Karpas-422 (cell line): ENCODE measurements at places on chromosomes 3 and 15. TPM values are rescaled to one million over a fixed set of nuclear protein-coding genes. Genes with fewer than 3 reads are reported as not detected.

RARB gene
- not detected in 2 replicates for total RNA-seq

CPB1 gene
- total RNA-seq, result not detected in 2 replicates

LRTM1 gene
- not detected in 2 replicates for total RNA-seq

DNA sequence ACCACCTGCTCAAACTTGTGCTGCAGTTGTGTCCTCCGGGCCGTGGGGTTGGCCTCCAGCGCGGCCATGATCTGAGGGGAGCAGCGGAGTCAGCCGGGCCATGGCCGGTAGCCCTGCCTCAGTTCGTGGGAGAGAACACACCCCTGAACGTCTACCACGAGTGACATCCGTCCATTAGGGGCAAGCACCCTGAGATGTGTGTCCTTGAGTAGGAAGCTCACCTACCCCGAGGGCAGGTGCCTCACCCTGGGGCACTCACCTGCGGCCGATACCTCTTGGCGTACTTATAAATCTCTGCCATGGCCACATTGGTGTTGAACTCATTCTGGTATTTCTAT is 13.4 kb downstream of the H1-8 start:
- DNase-seq, result no peak

GRCh38 chr3:64509206-64509605 is 178.6 kb downstream of the ADAMTS9 start:
- no peak for DNase-seq

GRCh38 chr15:28167042-28167441 is 67.9 kb upstream of the OCA2 start:
- DNase-seq, result no peak

DNA sequence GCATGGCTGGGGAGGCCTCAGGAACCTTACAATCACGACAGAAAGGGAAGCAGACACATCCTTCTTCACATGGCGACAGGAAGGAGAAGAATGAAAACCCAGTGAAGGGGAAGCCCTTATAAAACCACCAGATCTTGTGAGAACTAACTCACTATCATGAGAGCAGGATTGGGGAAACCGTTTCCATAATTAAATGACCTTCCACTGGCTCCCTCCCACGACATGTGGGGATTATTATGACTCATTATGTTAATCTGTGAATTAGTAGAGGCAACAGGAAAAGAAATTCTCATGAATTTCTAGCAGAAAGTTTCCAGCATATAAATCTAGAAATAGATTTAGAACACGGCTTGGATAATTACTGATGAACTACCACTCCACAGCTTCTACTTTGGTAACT is 937.3 kb downstream of the ROBO1 start:
- DNase-seq, result no peak
